Lung microvascular endothelial cell (primary cell): ENCODE measurements at places on chromosomes 2 and 18. TPM values are rescaled to one million over a fixed set of nuclear protein-coding genes. Genes with fewer than 3 reads are reported as not detected.

Gene GALNT1
- 108 and 156 TPM in 2 replicates for total RNA-seq

Gene TEX44
- not detected in 2 replicates for total RNA-seq

Gene ARHGAP28
- total RNA-seq = 0.79 and 1.5 TPM in 2 replicates

Gene CHAC2
- total RNA-seq = 5.0 and 8.9 TPM in 2 replicates

Gene POTEE
- total RNA-seq = 0.40 and 0.44 TPM in 2 replicates

Gene CAPN14
- under 0.01 TPM in 1 of 2 replicates, not detected in the other for total RNA-seq

Gene ZNF385B
- total RNA-seq = not detected in 2 replicates

Gene PTGR3
- total RNA-seq = 5.9 and 10.3 TPM in 2 replicates

Gene TFPI
- 814 and 1,922 TPM in 2 replicates for total RNA-seq

Gene ZAP70
- under 0.01 TPM in 1 of 2 replicates, not detected in the other for total RNA-seq

Gene AKAIN1
- total RNA-seq = not detected in 2 replicates

DNA sequence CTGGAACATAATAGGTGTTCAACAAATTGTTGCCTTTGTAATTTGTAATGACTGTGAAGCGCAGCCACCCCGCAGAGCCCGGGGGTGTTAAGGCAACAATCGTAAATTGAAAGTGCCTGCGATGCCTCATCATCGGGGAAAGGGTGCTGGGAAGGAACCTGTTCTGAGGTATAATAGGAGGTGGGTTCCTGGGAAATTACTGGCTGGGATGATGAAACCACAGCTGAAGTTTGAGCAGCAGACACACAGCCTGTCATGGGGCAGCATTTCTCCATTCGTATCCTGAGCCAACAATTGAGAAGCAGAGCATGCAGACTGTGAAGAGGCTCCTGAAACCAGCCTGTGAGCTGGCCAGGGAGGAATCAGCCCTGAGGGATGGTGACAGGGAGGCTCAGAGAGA lies 404.0 kb upstream of the MYT1L start:
- no peak for DNase-seq

DNA sequence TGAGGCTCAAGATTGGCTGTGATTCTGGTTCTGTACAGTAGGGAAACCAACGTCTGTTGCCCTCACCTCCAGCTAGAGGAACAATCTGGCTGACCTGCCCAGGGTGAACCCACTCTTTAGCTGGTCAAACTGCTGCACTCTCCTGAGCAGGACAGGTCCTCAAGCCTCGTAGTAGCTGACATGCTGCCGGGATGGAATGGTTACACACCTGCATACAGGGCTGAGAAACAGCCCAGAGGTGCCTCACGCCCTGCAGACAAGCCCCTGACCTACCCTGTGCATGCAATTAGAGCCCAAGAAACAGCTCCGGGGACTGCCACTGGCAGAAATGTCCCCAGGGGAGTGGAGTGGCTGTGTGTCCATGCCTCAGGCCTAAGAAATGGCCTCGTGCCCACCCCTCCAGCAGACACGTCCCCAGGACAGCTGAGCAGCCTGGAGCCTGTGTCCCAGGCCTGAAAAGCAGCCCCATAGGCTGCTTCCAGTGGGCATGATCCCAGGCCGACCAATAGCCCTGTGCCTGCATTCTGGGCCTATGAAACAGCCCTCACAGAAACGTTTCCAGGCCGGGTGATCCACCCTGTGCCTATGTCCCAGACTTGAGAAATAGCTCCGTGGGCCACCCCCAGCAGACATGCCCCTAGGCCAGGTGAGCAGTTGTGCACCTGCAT lies 25.4 kb downstream of the BOLL start:
- DNase-seq = no peak

GRCh38 chr18:36354989-36355388 lies 57.5 kb downstream of the FHOD3 start:
- peak; percentile 25 for DNase-seq

DNA sequence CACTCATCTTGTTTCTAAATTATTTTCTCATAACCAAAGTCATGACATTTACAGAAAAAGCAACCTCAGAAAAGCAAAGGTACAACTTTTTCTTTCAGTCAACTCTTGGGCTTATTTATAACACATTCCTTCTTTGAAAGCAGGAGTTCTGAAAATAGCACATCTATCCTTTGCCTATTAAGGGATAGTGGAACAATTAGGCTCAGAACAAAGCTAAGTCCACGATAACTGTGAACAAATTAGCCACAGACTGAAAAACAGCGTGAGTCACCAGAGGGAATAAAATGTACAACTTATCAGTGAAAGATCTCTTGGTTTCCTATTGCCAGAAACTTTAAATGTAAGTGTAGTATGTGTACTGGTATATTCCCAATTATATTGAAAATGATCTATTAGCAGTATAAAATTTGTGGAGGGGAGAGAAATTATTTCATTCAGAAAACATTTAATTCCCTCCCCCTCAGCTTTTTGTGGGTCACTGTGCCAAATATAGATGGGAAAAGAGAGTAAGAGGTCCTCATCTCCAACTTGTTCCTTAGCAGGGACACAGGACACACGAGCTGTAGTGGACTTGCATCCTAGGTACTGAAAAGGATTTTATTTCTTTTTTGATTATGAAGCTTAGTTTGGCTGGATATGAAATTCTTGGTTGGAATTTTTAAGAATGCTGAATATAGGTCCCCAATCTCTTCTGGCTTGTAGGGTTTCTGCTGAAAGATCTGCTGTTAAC lies 15.4 kb upstream of the MATN3 start:
- peak; percentile 49 for DNase-seq

DNA sequence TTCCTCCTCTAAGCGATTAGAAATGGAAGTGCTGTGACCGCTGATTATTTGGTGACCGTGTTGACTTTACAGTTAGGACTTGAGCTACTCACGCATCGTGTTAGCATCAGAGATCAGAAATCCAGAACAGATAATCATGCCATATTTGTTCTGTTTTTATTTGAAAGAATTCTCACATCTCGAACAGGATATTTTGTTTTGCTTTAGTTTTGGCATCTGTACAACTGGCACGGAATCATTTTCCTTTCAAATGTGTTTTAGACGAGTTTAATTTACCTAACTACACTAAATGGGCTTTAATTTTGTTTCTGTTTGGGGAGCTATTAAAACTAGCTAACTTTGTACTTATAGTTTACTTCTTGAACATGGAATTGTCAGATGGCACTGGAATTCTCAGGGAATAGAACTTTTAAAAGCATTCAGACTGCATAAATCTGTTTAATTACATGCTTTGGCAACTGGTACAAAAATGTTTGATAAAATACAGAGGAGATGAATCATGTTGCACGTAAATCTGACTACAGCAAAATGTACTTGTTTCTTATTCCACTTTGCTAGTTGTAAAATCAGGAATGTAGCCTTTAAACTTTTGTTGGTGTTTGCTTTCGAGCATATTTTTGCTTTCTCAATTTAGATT lies 1.4 kb downstream of the ITPRID2 start:
- DNase-seq = peak; percentile 89

DNA sequence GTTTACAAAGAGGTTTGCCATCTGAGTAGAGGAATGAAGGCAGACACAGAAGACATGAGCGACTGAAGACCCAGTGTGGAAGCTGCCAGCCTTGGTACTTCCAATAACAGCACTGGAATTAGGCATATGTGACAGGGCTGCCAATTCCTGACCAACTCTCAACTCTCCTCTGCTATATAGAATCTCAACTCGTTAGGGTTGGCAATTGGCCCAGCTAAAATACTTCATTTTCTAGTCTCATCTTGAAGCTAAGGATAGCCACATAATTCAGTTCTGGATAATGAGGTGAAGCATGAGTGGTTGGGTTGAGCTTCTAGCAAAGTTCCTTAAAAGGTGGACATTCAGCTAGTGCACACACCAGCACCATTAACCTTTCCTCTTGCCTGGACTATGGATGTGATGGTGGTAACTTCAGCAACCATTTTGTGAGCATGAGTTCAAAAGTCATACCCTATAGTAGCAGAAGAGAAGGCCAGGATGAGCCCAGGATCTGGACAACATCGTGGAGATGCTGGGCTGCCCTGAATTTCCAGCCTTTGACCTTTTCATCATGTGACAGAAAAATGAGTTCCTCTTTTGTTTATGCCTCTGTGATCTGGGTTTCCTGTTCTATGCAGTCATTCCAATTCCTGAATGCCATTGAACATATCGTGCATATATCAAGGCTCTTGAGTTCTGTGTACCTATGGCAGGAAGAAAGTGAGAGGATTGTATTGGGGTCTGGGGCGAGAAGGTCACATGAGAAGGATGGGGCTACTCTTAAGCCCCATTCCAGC lies 68.1 kb upstream of the HAAO start:
- no peak for DNase-seq

GRCh38 chr18:52395146-52395852 lies 55.3 kb downstream of the DCC start:
- no peak for DNase-seq

- DNase-seq = no peak
These were observed 304.3 kb upstream of the EPAS1 start for GRCh38 chr2:45992741-45993475.

DNA sequence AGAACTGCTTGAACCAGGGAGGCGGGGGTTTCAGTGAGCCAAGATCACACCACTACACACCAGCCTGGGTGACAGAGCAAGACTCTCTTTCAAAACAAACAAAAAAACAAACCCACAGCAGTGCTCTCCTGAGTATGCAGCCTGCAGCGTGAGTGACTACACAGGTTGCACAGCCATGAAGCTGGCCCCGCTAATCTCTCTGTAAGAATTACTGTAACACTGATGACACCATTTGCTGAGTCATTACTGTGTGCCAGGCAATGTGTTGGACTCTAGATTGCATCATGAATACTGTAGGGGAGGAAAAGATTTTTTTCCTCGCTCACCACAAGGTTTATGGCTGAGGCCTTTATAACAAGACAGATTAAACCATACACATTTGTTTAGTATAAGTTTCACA lies 118.6 kb upstream of the ATP8B1 start:
- DNase-seq = no peak

DNA sequence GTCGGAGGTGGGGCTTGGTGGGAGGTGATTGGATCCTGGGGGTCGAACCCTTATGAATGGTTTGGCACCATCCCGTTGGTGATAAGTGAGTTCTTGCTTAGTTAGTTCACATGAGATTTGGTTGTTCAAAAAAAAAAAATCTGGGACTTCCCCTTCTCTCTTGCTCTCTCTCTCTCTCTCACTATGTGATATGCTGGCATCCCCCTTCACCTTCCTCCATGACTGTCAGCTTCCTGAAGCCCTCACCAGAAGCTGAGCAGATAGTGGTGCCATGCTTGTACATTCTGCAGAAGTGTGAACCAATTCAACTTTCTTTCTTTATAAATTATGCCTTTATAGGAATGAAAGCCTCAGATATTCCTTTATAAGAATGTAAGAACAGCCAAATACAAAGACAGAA lies 269.7 kb upstream of the APCDD1 start:
- no peak for DNase-seq

DNA sequence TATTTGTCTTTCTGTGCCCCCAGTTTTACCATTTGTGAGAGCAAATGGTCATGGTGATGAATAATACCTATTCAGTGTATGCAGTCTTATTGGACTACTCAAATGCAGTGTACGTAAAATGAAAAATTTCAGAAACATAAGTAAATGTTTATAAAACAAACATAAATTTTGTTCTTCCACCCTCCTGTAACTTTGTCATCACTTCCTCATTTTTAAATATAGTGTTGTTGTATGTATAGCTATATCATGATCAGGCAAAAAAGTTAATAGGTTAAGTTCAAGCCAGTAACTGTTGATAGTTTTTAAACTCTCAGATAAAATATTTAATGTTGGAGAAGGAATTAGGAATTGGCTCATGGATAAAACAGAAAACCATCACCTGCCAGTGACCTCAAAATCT lies 93.2 kb downstream of the KLF7 start:
- no peak for DNase-seq

DNA sequence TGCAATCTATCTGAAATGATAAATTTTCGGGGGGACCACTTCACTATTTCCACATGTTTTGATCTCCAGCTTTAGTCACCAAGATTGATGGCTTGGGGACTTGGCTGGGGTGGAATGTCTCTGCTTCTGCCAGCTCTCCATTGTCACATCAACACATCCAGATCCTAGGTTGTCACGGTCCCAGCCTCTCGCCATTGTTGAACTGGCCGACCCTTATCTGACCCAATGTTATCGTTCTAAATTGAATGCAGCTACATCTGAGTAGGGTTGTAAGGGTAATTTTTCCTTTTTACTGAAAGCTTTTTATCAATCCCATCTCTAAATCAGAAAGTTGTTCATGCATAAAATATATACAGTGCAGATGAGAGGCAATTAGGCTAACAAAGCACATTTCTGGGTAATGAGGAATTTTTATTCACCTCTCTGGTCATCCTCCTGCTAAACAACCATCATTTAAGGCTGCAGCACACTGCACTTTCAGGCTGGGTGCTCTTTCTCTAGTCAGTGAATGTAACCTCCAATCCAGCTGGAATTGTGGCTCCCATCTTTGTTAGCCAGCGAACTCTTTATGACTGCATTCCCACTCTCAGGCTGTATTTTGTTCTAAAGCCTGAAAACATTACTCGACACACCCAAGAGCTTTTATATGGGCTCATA lies 128.2 kb downstream of the COL4A4 start:
- DNase-seq = no peak

DNA sequence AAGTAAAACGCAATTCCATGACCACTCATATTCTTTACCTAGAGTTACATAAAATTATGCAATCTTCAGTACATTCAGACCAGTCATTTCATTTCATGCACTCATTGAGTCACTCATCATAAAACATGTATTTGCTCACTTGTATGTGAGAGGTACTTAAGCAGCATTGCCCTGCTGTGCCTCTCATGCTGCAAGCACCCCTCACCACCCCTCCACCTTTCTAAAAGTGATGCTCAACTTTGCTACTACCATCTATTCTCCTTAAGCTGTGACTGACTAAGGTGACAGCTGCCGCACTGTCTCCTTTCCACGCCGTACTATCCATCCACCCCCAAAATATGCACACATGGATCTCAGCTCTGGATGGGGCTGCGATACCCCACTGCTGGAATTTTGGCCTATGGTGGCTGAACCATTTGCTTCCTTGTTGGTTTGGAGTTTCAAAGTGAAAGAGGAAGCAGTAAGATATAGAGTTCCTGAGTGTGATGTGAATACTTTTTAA lies 7.2 kb downstream of the ARHGAP25 start:
- no peak for DNase-seq

DNA sequence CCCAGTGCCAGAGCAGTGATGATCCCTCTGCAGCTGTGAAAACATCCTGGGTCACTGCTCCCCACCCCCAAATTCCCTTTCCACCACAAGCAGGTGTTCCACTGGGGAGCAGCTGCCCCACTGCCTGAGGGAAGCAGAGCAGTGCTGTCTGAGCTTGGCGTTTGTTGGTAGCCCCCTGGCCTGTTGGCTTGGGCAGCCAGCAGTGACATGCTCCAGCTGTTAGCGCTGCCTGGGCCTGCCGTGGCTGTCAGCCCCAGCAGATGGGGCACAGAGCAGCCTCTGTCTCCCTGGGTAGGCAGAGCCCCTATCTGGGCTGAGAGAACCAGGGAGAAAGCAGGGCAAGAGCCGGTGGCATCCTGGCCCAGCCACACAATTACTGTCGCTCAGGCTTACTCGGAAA lies 247.7 kb downstream of the GLI2 start:
- no peak for DNase-seq
